ENCODE measurements at places on chromosomes 7 and 10. TPM values are rescaled to one million over a fixed set of nuclear protein-coding genes. Genes with fewer than 3 reads are reported as not detected.
A peak's percentile ranks its signal among the peaks of the same experiment; 100 is the strongest.

- DNase-seq = no peak
Measured at GRCh38 chr7:36312064-36312914, 77.4 kb upstream of the ANLN start.

GRCh38 chr10:109956454-109957091, 33.3 kb upstream of the XPNPEP1 start:
- no peak for DNase-seq

- DNase-seq = no peak
Measured at GRCh38 chr7:152333134-152333533, 102.7 kb downstream of the KMT2C start.

Gene TFPI2
- 3.2 TPM for total RNA-seq

DNA sequence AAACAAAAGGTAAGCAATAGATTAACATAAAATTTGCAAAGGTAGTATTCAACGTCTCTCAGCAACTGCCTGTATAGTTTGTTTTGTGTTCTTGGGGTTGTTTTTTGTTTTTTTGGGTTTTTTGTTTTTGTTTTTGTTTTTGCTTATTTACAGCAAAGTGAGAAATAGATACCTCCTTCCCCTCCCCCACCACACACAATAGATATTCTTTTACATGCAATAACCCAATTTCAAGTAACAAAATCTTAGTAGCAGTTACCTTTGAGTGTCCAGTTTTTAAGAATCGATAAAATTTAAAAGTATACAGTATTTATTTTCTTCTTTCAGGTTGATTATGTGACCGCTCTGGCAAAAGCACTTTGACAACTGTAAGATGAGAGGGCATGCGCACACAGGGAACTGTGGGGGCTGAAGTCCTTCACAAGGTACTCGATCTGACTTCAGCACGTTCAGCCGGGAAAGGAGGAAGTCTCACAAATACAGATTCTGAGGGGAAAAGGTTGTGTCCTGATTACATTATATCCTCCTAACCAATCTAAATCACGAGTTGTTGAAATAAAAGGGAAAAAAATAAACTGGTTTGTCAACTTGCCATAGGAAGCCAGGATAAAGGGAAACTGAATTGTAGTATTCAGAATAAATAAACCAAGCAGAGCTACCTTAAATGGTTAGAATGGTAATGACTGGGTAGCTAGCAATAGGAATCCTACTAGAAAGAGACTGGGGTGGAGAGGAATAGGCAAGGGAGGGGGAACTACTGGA, 47.8 kb downstream of the CPEB3 start:
- DNase-seq = peak; percentile 31

Gene CHN2
- total RNA-seq = 4.6 TPM

- DNase-seq = no peak
Measured at GRCh38 chr7:116328161-116328560, 117.8 kb downstream of the TES start.

DNA sequence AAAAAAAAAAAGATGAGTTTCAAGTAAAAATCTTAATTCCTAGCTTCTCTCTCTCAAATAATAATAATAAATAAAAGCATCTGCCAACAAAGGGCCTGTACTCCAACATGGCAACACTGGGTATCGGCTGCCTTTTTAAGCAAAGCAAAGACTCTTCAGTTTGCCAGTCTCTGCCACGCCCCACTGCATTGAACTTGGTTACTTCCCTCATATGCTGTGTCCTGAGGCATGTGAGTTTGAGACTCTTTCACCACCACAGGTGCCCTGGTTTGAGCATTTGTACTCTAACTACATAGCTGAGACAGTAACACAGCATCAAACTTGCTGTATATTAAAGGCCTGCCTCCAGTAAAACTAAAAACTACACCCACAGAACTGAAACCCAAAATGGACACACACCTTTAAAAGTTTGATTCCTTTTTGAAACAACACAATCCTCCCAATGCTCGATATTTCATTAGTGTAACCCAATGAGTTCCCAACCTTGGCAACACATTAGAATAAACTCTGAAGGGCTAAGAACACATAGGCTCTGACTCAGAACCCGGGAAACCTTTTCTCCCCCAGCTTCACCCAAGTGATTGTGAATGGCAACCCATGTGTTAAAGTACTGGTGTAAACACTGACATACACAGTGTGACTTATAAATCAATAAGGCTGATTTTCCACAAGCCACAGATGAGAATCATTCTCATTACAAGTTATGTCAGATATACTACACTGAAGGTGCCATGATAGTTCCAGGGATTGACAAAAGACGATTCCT, 12.0 kb downstream of the JAZF1 start:
- DNase-seq = no peak

GRCh38 chr10:110413903-110414547, 83.7 kb upstream of the DUSP5 start:
- no peak for DNase-seq

DNA sequence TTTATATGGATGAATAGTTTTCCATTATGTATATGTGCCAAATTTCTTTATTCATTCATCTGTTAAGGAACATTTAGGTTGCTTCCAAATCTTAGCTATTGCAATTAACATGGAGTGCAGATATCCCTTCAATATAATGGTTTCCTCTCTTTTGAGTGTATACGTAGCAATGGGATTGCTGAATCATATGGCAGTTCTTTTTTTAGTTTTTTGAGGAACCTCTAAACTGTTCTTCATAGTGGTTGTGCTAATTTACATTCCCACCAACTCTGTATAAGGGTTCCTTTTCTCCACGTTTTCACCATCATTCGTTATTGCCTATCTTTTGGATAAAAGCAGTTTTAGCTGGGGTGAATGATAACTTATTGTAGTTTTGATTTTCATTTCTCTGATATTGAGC, 46.5 kb downstream of the FAS start:
- no peak for DNase-seq

- DNase-seq = no peak
Measured at GRCh38 chr10:57884407-57884806, 383.3 kb downstream of the IPMK start.

DNA sequence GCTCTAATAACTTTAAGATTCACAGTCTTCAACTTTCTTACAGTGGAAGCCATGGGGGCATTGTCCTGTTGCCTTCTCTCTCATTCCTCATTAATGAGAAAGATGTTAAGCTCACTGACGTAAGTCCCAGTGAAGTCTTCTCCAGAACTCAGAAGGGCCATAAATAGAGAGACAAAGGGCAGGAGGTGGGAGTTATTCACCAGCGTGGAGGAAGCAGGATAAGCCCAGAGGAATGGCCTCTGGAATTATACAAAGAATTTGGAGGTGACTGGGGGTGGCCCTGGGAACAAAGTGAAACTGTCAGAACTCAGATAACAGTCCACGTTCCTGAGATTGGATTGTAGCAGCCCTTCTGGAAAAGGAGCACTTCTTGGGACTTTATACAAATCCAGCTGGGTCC, 52.4 kb downstream of the SORBS1 start:
- no peak for DNase-seq

DNA sequence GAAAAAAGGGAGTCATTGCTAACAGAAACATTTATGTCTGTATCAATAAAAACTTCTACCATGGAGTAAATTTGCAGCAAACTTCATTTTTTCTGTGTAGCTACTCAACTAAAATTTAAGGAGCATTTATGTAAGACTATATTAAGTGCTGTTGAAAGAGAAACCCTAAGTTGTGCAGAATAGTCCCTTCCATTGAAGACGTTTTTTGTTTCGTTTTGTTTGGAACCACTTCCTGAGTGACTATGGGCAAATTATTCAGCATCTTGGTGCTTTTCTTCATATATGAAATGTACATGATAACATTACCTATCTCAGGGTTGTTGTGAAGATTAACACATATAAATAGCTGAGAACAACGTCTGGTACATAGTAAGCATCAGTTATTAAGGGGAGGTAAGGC, 24.3 kb downstream of the SEM1 start:
- DNase-seq = no peak

DNA sequence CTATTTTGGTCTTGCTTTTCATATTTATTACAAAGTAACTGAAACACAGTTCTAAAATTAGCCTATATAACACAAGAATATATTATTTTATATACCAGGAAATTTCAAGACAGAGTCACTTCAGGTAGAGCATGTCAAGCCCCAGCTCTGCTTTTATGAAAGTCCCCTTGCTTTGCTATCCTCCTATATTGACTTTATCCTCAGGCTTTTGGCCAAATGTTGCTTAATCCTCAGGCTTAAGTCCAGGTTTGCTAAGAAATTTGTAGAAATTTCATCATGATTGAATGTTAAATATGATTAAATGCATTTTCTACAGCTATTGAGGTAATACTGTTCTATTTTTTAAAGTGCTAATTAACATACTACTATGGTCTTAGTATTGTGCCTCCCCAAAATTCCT, 227.6 kb downstream of the FZD1 start:
- no peak for DNase-seq

DNA sequence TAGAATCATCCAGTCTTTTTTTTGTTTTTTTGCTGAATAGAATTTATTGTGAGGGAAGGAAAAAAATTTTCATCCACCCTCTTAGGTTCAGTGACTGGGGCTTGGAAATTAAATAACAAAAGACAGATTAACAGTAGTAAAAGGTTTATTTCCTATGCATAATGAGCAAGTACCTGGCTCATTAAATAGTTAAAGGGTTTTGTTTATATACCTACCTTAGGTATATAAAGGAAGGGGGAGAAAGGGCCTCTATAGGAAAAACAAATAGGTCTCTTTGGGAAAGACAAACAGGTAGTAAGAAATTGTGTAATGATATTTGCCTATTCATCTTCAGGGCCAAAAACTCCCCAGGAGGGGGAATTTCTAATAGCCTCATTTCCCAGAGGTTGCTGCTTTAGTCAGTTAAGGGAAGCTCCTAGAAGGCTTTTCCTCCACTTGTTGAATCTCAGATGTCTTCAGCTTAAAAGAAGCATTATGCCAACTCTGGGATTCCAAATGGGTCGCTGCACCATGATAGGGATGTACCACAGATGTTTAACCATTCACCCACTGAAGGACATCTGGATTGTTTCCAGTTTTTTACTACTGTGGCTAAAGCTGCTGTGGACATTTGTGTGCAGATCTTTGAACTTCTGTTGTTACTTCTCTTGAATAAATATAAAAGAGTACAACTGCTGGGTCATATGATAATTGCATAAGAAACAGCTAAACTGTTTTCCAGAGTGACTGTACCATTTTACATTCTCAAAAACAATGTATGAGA, 11.3 kb downstream of the ACADSB start:
- no peak for DNase-seq

Gene GFRA1
- 8.5 TPM for total RNA-seq

Data from psoas muscle (tissue), 8 donors.